ENCODE measurements at places on chromosomes 5 and 9.

- DNase-seq, result no peak
These were observed 61.0 kb downstream of the EHMT1 start for GRCh38 chr9:137679695-137680305.

- DNase-seq, result no peak
These were observed 2.5 kb downstream of the YIPF5 start for GRCh38 chr5:144167998-144168397.

DNA sequence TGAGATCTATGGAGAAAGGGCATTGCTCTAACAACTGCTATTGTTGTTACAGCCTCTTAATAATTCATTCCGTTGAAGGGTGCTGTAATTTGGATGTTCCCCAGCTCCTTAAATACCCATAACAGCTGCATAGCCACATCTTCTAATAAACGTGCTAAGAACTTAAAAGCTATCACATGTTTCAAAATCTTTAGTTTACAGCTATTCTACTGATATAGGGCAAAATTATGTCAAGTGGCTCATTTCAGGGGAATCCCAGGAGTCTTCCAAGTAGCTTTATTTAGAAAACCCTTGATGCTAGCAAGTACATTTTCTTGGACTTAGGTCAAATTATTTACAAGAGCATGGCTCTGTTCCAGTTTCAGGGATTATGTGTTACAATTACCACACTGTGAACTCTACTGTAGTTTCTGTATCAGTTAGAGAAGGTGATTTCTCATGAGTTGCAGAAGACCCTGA, 990.4 kb upstream of the ACO1 start:
- no peak for DNase-seq

DNA sequence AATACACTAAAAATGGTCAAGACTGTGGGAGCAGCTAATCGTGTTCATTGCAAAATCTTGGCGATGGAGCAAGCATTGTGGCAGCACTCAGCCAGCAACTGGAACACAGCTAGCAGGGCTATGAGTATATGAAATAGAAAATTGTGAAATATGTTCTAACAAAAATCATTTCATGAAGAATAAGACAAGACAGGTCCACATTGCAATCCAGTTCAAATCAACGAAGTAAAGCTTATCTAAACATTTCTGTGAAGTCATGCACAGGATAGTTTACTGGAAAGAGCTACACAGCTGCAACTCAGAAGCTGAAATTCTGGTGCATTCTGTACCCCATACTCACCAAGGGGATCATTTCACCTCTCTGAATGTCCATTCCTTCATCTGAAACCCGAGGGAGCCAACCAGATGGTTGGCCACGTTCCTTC, 5.3 kb upstream of the NFIL3 start:
- no peak for DNase-seq

GRCh38 chr5:82164176-82164976, 113.8 kb downstream of the RPS23 start:
- DNase-seq, result no peak

DNA sequence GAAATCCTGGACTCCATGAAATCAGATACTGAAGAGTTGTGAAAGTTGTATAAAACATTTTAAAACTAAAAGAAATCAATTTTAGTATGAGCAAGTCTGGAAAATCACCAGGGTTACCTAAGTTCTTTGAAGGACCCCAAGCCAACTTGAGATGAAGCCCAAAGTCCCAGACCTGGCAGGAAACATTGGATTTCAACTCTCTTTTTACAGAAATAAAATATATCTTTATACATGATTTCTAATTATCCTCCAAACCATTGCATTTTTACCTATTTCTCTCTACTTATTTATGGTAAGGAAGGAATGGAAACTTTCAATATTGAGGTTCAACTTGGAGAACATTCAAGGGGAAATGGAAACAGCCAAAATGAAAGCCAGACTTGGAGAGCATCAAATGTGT, 390.6 kb upstream of the C9orf72 start:
- no peak for DNase-seq

DNA sequence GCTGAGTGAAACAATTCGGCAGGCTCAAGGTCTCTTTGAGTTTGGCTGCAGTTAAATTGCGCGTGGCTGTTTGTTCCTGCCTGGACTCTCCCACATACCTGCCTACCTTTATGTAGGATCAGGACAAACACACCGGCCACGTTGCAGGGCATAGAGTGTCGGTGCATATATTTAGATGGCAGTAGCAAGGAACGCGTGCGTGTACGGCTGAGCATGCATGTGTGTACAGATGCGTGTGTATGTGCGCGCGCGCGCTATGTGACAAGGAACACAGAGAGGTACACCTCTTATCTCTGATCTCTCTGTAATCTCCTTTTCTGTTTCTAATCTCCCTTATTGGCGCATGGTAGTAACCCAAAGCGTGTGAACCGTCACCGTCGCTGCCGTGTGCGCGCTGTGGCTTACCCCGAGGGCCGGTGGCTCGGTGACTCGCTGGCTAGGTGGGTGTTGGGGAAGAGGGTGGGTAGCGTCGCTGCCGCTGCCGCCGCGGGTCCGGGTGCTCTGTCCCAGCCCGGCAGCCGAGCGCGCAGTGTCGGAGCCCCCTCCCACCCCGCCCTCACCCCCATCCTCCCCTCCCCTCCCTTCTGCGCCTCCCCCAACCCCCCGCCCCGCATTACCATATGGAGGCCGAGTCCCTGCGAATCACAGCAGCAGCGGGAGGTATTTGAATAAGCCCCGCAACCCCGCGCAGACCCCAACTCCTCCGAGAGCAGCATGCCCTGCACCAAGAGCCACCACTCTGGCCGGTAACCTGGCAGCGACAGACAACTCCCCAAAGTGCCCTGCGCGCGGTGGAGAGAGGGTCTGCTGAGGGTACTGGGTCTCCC, 204.8 kb downstream of the MEF2C start:
- DNase-seq, result no peak

DNA sequence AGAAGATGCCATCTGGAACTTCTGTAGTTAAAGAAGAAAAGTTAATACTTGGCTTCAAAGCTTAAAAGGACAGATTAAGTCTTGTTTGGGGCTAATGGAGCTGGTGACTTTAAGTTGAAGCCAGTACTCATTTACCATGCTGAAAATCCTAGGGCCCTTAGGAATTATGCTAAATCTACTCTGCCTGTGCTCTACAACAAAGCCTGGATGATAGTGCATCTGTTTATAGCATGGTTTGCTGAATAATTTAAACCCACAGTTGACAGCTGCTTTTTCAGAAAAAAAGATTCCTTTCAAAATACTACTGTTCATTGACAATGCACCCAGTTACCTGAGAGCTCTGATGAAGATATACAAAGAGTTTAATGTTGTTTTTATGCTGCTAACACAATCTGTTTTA, 393.5 kb downstream of the MAT2B start:
- DNase-seq, result no peak

DNA sequence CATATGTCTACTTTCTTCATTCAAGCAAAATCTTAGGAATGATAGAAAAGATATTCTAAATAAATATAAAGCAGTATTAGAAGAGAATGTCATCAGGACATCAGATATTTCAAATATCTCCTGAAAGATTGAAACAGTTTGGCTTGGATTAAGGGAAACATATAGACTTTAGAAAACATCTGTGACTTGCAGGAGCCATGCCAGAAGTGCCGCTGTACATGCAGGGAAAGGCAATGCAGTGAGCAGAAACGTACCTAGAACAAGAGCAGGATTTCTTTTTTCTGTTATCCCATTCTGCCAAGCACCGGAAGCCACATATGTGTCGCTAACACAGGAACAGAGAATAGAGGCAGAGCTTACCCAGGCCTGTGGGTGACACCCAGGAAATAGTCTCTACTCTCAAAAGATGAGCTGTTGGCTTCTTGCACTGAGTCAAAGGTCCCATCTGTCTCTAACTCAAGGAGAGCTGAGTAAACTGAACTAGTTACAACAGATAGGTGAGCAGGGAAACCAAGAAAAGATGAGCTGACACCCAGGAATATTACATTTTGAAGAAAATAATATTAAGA, 5.8 kb downstream of the ADAMTS19 start:
- DNase-seq, result no peak

- no peak for DNase-seq
These were observed 541.0 kb downstream of the RAB3C start for GRCh38 chr5:59123595-59124561.

- no peak for DNase-seq
These were observed at the start of gene DMRT3 for GRCh38 chr9:976258-976942. Gene DMRT3 (plus strand): TSS chr9:976655. CDS start chr9:977002, 347 bp downstream.

DNA sequence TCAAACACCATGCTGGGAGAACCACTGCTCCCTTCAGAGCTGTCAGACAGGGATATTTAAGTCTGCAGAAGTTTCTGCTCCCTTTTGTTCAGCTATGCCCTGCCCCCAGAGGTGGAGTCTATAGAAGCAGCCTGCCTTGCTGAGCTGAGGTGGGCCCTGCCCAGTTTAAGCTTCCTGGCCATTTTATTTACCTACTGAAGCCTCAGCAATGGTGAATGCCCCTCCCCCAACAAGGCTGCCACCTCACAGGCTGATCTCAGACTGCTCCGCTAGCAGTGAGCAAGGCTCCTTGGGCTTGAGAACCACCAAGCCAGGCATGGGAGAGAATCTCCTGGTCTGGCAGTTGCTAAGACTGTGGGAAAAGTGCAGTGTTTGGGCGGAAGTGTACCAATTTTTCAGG, 205.5 kb upstream of the PTGER4 start:
- DNase-seq, result no peak

GRCh38 chr5:87129046-87129445, 138.6 kb upstream of the RASA1 start:
- DNase-seq, result no peak

DNA sequence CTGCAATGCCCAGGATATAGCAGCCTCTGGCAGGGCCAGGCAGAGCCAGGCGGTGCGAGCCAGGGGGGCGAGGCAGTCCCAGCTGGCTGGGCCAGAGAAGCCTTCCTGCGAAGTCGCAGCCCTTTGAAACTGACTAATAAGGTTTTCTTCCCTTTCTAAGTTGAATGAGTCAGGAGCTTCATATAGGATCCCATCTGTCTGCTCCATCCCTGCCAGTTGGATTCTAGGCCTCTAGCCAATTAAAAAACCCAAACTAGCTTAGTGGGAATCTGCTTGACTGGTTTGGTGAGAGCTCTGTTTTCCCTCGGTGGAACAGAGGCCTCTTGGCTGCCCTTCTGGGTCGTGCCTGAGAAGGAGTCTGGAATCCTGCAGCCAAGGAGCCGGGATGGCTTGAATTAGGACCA, 70.1 kb upstream of the RAPGEF1 start:
- no peak for DNase-seq

GRCh38 chr5:10946050-10946449, 185.0 kb upstream of the DAP start:
- DNase-seq, result no peak

DNA sequence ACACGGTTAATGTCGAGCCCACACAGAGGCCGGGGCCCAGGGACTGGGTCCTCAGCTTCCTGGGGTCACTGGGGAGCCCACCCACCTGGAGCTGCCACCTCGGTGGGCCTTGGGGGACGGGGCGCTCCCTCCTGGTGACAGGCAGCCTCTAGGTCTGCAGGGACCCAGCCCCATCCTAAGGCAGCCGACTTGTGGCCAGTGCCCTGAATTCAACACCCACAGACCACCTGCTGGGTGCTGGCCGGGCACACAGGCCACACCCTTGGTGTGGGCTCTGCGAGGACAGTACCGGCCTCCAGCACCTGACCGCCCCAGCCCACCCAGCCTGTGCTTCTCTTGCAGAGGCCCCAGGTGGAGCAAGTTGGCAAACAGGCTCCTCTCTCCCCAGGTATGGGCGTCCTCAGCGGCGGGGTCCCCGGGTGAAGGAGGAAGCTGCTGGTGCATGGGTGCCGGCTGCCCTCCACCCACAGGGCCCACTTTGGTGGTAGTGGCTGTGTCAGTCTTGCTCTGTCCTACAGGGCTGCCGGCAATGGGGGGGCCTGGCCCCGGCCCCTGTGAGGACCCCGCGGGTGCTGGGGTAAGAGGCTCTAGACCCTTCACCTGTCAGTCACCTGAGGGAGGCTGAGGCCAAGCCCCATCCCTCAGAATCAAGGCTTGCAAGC, 8.3 kb downstream of the ENTPD8 start:
- no peak for DNase-seq

- no peak for DNase-seq
These were observed 19.6 kb downstream of the ZNF608 start for GRCh38 chr5:124726631-124727362.

DNA sequence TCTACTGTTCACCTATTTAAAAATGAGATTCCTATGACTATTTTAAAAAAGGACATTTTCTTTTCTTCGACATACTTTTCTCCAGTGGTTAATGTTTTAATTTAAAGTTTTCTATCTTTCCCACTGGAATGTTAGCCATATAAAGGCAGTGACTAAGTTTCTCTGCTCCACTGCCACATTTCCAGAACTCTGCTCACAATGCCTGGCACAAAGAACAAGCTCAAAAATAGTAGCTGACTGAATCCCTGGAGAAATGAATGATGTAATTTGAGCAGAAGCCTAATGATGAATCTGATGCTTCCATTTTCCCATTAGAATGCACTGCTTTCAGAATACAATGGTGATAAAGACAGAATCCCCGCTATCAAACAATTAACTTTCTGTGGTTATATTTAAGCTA, 817.8 kb downstream of the MTRR start:
- DNase-seq, result no peak

- no peak for DNase-seq
These were observed 18.8 kb upstream of the SLC6A3 start for GRCh38 chr5:1464096-1464446.

DNA sequence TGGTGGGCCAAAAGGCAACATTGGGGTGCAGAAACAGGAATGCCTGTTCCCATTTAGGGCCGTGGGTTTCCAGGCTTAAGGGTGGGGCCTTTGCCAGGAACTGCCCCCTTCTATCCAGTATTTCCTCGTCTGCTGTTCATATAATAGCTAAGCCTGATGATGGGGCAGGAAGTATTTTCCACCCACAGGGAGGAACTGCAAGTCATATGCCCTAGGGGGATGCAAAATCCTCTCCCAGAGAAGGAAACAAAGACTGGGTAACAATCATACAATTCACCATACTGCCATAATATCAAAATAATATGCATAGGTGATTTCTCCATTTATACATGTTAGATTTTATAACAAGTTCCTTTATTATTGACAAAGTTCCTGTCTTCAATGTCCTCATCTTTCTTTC, 20.5 kb upstream of the RPS23 start:
- DNase-seq, result no peak

- no peak for DNase-seq
These were observed 43.9 kb downstream of the HACD4 start for GRCh38 chr9:20987521-20987920.

DNA sequence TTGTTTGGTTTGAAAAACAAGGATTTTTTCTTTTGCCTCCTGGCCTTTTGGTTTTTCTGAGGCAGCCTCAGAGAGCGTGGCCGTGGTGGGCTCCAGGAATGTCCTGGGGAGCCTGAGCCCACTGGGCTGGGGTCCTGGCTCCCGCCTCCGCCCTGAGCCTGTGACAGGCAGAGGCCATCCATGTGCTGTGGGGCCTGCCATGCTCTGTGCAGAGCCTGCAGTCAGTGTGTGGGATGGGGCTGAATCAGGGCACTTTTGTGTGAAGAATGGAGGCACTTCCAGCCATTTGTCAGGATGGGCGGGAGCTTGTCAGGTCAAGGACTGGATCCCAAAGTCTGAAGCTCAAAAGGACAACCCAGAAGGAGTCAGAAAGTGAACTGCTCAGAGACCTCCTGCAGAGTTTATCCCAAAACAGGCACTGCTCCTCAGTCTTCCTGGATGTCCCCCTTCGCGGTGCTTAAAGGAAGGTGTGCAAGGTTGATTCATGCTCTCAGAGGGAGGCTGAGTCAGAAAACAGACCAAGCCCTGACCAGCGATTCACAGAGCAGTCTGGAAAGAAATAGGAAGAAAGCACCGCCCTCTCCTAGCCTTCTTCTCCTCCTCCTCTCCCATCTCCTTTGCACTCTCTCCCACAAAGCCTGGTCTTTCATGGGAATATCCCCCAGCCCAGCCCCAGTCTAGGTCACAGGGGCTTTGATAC, 53.2 kb downstream of the MVB12B start:
- no peak for DNase-seq

Measured in stimulated activated CD4-positive, alpha-beta T cell treated with anti-CD3 and anti-CD28 coated beads, Interleukin-2, amount 100 ng/mL, for 24 hours (primary cell).